PC-9 (cell line): ENCODE measurements at places on chromosomes 1 and 21. TPM values are rescaled to one million over a fixed set of nuclear protein-coding genes. Genes with fewer than 3 reads are reported as not detected.

DNA sequence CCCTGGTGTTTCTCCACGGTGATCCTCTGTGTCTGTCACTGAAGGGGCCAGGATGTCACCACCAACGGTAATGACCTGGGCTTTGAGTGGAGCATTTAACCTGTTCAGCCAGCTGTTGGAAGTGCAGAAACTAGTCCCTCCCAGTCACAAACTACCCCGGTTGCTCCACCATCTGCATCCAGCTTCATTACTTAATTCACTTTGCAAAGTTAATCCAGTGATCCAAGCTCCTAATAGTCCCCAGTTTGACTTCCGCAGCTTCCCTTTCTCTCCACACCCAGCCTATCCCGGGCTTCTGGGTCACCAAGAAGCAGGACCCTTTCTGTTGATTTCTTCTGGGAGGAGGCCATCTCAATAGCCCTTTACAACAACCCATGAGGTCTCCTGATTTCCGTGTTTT lies 63.5 kb downstream of the MDM4 start:
- H3K36me3 ChIP-seq = no peaks in the 10 kb centered on the region
- 0 out of 2 replicates have a peak, but pooled peaks cover 3% of the 10 kb centered on the region for H3K4me1 ChIP-seq
- no peak for DNase-seq
- H3K27me3 ChIP-seq = no peaks in the 10 kb centered on the region
- no peak overlapping the region for H3K27ac ChIP-seq

- no peak for DNase-seq
- H3K27ac ChIP-seq = no peak overlapping the region
- H3K4me1 ChIP-seq = 0 out of 2 replicates have a peak, but pooled peaks cover 5% of the 10 kb centered on the region
These were observed 14.0 kb downstream of the PMF1 start for GRCh38 chr1:156226782-156227181.

GRCh38 chr1:75165264-75165663 lies 31.1 kb downstream of the LHX8 start:
- no peaks in the 10 kb centered on the region for H3K36me3 ChIP-seq
- H3K4me1 ChIP-seq = no peaks in the 10 kb centered on the region
- H3K27ac ChIP-seq = no peak overlapping the region
- no peaks in the 10 kb centered on the region for H3K27me3 ChIP-seq

- no peaks in the 10 kb centered on the region for H3K36me3 ChIP-seq
- no peak for DNase-seq
- H3K4me3 ChIP-seq = peak overlapping the region; percentile 45
- no peaks in the 10 kb centered on the region for H3K27me3 ChIP-seq
- H3K27ac ChIP-seq = peak overlapping the region; percentile 98
- H3K4me1 ChIP-seq = peaks cover 58% of the 10 kb centered on the region
These were observed 39.0 kb downstream of the GALNT2 start for GRCh38 chr1:230105754-230106625.

- peaks cover 17% of the 10 kb centered on the region for H3K4me1 ChIP-seq
- H3K4me3 ChIP-seq = no peak overlapping the region
These were observed 1.7 kb downstream of the GABPB2 start for GRCh38 chr1:151072224-151072623.

GRCh38 chr1:106798991-106799390 lies 257.5 kb upstream of the PRMT6 start:
- no peaks in the 10 kb centered on the region for H3K27me3 ChIP-seq
- no peaks in the 10 kb centered on the region for H3K4me1 ChIP-seq
- no peak overlapping the region for H3K27ac ChIP-seq
- no peak for DNase-seq
- no peaks in the 10 kb centered on the region for H3K36me3 ChIP-seq

DNA sequence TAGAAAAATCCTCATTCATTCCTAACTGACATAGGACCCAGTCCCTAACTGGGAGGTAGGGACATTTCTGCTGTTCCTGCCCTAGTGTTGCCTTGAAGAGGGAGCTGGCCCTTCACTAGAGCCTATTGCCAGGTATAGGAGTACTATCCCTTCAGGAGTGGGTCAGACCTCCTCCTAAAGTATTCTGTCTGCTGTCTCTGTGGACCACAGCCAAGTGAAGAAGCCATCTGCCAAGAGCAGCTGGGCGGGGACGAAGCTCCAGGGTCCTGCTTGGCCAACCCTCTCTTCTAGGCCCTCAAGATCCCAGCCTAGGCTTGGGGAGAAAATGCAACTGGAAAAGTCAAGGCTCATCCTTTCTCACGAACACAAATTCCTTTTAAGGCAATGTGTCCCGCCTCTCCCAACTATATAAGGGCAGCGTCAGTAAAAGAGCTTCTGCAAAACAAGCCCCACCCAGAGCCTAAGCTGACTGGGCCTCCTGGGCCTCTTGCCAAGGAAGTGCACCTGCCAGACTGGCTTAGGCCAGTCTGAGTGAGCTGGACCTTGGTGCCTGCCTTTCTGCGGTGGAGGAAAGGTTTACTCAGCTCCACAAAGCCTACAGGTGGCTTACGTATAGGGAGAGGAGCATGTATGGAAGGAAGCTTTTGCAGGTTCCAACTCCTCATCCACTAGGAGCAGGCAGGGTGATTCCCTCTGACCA lies 638 bp upstream of the TUFT1 start:
- DNase-seq = peak; percentile 99
- H3K4me1 ChIP-seq = peaks cover 53% of the 10 kb centered on the region
- H3K36me3 ChIP-seq = peaks cover 14% of the 10 kb centered on the region
- H3K4me3 ChIP-seq = peak overlapping the region; percentile 92

GRCh38 chr1:25217015-25217414 lies 15.3 kb downstream of the SYF2 start:
- H3K4me3 ChIP-seq = no peak overlapping the region
- DNase-seq = no peak
- no peak overlapping the region for H3K27ac ChIP-seq
- no peaks in the 10 kb centered on the region for H3K27me3 ChIP-seq
- H3K4me1 ChIP-seq = no peaks in the 10 kb centered on the region

- no peaks in the 10 kb centered on the region for H3K4me1 ChIP-seq
- no peaks in the 10 kb centered on the region for H3K27me3 ChIP-seq
- DNase-seq = no peak
- H3K4me3 ChIP-seq = no peak overlapping the region
- no peaks in the 10 kb centered on the region for H3K36me3 ChIP-seq
These were observed 399.7 kb downstream of the NEGR1 start for GRCh38 chr1:71882637-71883036.

GRCh38 chr1:236176337-236177336 lies 34.3 kb downstream of the GPR137B start:
- DNase-seq = no peak
- peaks cover 31% of the 10 kb centered on the region; the same call in 1 of the 2 replicates for H3K27me3 ChIP-seq
- H3K27ac ChIP-seq = no peak overlapping the region
- H3K4me3 ChIP-seq = no peak overlapping the region

GRCh38 chr1:40309374-40310128 lies 7.5 kb downstream of the COL9A2 start:
- no peak overlapping the region for H3K27ac ChIP-seq
- no peak overlapping the region for H3K4me3 ChIP-seq
- peaks cover 39% of the 10 kb centered on the region for H3K4me1 ChIP-seq
- no peaks in the 10 kb centered on the region for H3K36me3 ChIP-seq

DNA sequence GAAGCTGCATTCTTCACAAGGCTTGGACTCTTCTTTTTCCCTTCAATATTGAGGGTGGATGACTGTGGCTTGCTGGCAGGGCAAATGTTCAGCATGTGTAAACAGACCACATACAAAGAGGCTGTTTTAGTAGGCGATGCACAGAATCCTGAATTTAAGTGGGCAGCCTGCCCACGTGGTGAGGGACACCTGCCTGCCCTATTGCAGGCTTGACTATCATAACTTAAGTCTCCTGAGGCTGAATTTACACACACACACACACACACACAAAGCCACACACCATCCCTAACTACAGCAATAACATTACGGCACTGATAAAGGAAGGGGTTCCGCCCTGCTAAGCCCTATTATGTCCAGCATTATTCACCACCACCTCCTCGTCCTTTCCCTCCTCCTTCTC lies 15.9 kb downstream of the SYT2 start:
- H3K36me3 ChIP-seq = no peaks in the 10 kb centered on the region
- no peaks in the 10 kb centered on the region for H3K4me1 ChIP-seq
- no peak for DNase-seq
- H3K27me3 ChIP-seq = peaks cover 78% of the 10 kb centered on the region
- no peak overlapping the region for H3K4me3 ChIP-seq
- H3K27ac ChIP-seq = no peak overlapping the region

DNA sequence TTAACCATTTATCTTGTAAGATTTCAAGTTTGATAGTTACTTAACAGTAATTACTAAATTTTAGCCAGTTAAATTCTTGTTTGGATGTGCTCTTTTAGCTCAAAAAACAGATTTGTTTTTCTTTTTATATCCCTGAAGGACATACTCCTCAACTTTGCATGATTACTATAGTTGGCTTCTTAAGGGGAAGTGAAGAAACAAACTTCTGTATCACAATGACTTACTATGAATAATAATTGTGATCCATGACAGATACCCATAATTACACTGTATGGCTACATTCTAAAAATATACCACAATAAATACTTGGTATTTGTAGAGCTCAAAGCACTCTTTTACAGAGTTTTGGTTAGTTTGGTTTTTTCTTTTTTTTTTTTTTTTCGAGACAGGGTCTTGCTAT lies 55.8 kb downstream of the IARS2 start:
- H3K4me1 ChIP-seq = no peaks in the 10 kb centered on the region
- H3K27ac ChIP-seq = no peak overlapping the region
- H3K4me3 ChIP-seq = no peak overlapping the region
- H3K36me3 ChIP-seq = peaks cover 27% of the 10 kb centered on the region; the same call in 1 of the 2 replicates
- H3K27me3 ChIP-seq = no peaks in the 10 kb centered on the region

GRCh38 chr1:228455715-228456114 lies 31.5 kb upstream of the RNF187 start:
- H3K4me1 ChIP-seq = peaks cover 36% of the 10 kb centered on the region
- H3K4me3 ChIP-seq = peak overlapping the region; percentile 55; the same call in 1 of the 2 replicates
- no peak for DNase-seq

GRCh38 chr1:3231826-3232225 lies 162.8 kb downstream of the PRDM16 start:
- H3K4me1 ChIP-seq = no peaks in the 10 kb centered on the region
- no peak overlapping the region for H3K27ac ChIP-seq
- H3K4me3 ChIP-seq = no peak overlapping the region

- no peak within 1 kb of the TSS for H3K4me3 ChIP-seq
- H3K4me1 ChIP-seq = no peaks in the 10 kb centered on the region
- no peak within 1 kb of the TSS for H3K27ac ChIP-seq
These were observed at the start of gene GCSAML for GRCh38 chr1:247548769-247549182. Gene GCSAML (plus strand): TSS chr1:247549134. CDS start chr1:247549192, 58 bp downstream.

DNA sequence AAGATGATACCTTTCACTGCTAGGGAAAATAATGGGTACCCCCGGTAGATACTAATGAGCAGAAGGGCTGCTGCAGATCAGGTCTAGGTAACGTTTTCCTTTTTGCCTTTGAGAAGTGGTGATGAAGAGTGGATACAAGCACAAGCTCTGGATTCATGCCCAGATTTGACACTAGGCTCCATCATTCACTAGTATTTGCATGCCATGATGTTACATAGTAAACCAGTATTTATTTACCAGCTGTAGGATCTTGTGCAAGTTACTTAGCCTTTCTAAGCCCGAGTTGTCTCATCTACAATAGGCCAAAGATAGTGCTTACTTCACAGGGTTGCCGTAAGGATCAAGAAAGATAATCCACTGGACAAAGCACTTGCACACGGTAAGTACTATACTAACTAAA lies 14.2 kb downstream of the PTPN14 start:
- no peak overlapping the region for H3K27ac ChIP-seq
- no peaks in the 10 kb centered on the region for H3K4me1 ChIP-seq
- no peak overlapping the region for H3K4me3 ChIP-seq

SH2D1B gene
- not detected in 2 replicates for total RNA-seq

TMPRSS3 gene
- total RNA-seq = 4.3 and 8.6 TPM in 2 replicates

SIK1 gene
- total RNA-seq = 28.5 and 37.7 TPM in 2 replicates

LCE1F gene
- not detected in 2 replicates for total RNA-seq

NDUFS2 gene
- total RNA-seq = 99.5 and 107 TPM in 2 replicates

OPRD1 gene
- not detected in 2 replicates for total RNA-seq

ST6GALNAC5 gene
- total RNA-seq = 0.24 and 0.85 TPM in 2 replicates

GNG12 gene
- 69.9 and 102 TPM in 2 replicates for total RNA-seq
